CD4-positive, alpha-beta T cell treated with Interleukin-21 for 1 hour (primary cell): ENCODE measurements at places on chromosomes 3 and 15.
A peak's percentile ranks its signal among the peaks of the same experiment; 100 is the strongest.

GRCh38 chr3:30480587-30480986 lies 125.8 kb upstream of the TGFBR2 start:
- DNase-seq, result no peak

DNA sequence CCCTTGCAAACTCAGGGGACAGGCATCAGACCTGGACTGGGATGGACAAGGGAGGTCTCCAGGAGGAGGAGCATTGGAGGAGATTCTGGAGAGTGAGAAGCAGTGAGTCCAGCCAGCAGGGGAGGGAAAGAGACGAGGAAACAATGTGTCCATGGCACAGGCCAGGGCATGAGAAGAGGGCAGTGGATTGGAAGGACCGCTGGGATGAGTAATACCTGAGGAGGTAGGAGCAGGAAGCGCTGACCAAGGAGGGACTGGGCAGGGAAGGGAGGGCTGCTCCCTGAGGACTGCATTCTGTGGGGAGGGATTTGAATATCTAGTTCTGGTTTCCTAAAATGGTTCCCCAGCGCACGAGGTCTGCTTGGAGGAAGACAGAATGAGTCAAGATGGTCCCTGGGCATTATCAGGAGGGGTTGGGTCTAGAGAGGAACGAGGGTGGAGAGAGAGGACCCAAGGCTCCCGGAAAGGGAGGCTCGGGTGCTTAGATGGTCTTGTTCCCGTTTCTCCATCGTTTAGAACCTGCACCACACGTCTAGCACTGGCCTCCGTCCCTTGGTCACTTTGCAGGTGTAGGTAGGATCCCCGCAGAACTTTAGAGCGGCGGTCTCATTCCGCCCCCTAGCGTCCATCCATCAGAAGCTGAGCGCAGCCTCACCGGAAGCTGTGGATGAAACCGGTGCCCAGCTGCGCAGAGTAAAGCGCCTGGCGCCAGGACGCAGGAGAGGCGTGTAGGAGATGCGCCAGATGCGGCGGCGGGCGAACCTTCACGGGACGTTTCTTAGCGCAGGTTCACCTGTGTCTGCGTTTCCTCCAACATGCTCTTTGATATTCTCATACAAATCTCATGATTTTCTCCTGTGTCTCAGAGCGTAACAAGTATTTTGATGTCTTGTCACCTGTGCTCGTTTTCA lies 190.7 kb upstream of the NDN start:
- no peak for DNase-seq

- DNase-seq, result peak; percentile 19
Measured at GRCh38 chr15:50134524-50135024, 15.5 kb upstream of the ATP8B4 start.

GRCh38 chr15:85727068-85727467 lies 67.7 kb downstream of the KLHL25 start:
- no peak for DNase-seq

GRCh38 chr15:71011503-71012155 lies 103.6 kb upstream of the THSD4 start:
- no peak for DNase-seq

GRCh38 chr15:23599053-23599452 lies 33.6 kb downstream of the MKRN3 start:
- no peak for DNase-seq

DNA sequence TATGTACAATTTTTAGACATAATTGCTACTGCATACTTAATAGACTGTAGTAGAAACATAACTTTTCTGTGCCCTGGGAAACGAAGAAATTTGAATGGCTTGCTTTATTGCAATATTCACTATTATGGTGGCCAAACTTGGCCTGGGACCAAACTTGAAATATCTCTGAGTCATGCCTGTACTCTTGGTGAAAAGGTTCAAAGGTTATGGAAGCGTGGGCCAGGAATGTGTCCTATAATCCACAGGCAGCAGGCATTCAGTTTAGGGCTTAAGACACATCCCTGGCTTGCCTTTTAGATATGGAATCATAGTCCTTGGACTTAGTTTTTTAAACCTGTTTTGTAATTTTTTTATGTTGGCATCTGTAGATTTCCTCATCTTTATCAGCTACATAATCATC lies 124.3 kb downstream of the LRIG1 start:
- no peak for DNase-seq

- no peak for DNase-seq
Measured at GRCh38 chr3:149494759-149495580, 20.5 kb downstream of the TM4SF4 start.

- DNase-seq, result no peak
Measured at GRCh38 chr3:45753095-45753494, 43.2 kb downstream of the SLC6A20 start.

- no peak for DNase-seq
Measured at GRCh38 chr3:145370870-145371269, 790.1 kb downstream of the PLOD2 start.

- DNase-seq, result no peak
Measured at GRCh38 chr3:23747841-23748240, 57.9 kb upstream of the UBE2E1 start.
